ENCODE measurements at places on chromosomes 1 and 21. TPM values are rescaled to one million over a fixed set of nuclear protein-coding genes. Genes with fewer than 3 reads are reported as not detected.

The C8B gene
- polyA plus RNA-seq = 0.06 TPM

The MSH4 gene
- 0.24 TPM for polyA plus RNA-seq

The SLC35F3 gene
- polyA plus RNA-seq = 0.55 TPM

The ANGPTL1 gene
- 11.0 TPM for polyA plus RNA-seq

The CLDN17 gene
- polyA plus RNA-seq = not detected

The MEX3A gene
- polyA plus RNA-seq = 8.4 TPM

- DNase-seq = no peak
These were observed 95.0 kb downstream of the CACHD1 start for GRCh38 chr1:64564891-64565290.

DNA sequence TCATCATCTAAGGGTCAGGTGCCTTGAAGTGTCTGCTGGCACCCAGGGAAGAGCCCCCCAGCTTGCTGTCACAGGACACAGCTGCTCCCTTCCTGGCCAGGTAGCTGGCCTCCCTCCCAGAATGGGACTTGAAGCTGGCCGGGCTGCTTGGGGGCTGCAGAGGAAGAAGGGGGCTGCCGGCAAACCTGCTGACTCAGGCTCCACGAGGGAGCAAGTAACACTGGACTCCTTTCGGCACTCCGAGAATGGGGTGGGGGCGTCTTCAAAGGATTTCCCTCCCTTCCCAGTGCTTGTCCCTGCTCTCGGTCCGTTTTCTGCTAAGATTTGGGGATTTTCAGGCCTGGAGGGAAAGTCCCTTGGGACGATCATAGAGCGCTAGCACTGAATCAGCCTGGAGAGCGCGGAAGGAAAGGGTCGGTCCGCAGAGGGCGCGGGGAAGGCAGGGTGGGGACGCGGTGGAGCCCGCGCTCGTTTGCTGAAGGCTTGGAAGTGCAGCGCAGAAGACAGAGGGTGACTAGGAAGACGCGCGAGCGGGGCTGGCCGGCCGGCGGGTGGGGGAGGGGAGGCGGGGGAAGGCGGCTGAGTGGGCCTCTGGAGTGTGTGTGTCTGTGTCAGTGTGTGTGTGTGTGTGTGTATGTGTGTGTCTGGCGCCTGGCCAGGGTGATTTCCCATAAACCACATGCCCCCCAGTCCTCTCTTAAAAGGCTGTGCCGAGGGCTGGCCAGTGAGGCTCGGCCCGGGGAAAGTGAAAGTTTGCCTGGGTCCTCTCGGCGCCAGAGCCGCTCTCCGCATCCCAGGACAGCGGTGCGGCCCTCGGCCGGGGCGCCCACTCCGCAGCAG lies at the start of gene CSF1:
Gene CSF1 (plus strand): TSS at position 727 of the 840 bp plus-strand sequence. CDS start 175 bp downstream, outside the sequence.
- DNase-seq = peak; percentile 64

DNA sequence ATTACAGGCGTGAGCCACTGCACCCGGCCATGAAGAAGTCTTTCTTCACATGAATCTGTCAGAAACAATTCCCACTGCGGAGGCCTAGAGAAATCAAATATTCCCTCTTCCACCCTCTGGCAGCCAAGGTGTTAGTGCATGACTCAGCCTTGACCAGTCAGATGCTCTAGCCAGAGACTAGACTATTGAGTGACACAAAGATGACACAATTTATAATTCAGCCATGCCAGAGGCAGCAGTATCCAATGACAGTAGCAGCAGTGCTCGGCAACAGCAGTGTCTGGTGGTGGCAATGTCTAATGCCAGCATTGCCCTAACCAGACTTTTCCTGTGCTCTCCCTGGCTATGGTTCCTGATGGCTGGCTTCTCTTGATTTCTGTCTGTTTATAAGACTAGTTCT lies 8.7 kb downstream of the CTXND2 start:
- no peak for DNase-seq

DNA sequence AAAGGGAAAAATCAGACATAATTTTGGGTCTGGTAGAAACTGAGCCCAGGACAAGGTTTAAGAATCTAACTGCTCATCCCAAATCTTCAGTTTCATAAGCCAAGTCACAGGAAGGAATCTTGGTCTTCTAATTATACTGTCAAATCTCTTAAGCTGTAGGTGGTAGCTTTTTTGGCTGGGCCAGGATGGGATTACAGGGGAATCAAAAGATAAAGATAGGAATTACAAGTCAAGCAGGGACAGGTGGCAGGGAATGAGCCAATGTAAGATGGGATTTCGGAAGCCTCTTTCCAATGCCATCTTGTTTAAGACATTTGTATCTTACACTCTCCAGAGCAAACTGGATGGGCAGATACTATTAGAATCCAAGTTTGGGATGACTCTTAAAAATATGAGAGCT lies 383.5 kb downstream of the KCNH1 start:
- no peak for DNase-seq

- peak; percentile 82 for DNase-seq
These were observed 5.7 kb upstream of the ACOT11 start for GRCh38 chr1:54542120-54542961.

GRCh38 chr1:109978761-109979488 lies 5.6 kb upstream of the AHCYL1 start:
- no peak for DNase-seq

DNA sequence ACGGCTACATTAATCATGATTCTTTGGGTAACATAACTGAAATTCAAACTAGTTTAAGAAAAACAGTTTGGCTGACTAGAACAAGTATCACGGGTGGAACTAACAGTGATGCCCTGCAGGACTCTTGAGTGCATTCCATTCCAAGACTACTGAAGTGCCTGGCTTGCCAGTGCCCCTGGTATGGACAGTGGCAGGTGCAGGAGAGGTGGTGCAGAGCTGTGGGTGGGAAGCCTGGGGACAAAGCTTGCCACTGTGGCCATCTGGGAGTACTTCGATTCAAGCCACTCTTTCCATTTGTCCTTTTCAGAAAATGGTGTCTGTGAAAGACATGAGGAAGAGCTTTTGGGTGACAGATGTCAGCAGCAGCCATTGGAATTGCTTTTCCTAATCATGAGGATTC lies 166.5 kb downstream of the RRAGC start:
- no peak for DNase-seq

DNA sequence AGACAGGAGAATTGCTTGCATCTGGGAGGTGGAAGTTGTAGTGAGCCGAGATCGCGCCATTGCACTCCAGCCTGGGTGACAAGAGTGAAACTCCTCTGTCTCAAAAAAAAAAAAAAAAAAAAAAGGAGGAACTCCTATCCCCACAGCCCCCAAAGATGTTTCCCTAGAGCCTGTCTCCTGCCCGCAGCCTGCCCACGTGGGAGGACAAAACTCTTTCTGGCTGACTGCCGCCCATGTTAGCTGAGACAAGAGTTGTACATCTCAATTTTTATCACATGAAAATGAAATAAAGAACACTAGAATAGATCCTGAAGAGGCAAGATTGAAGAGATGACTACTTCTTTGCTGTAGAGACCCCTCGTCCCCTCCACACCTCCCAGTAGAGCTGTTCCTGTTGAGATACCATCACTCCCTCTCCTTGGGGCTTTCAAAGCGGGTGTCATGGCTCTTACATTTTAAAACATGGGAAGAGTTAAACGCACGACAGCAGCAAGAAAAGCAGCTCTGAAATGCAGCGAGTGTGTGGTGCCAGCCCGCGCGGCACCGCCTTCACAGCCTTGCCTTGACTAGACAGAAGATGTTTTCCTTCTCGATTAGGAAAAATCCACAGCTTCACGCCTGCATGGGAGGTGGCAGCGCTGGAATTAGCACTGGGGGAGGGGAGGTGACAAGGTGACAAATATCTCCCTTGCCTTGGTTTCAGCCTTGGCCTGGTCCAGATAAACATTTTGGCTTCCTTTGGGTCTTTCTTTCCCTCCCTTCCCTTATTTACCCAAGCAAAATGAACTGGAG lies 253.4 kb upstream of the CSF3R start:
- DNase-seq = no peak

GRCh38 chr1:57258557-57259325 lies 165.1 kb downstream of the DAB1 start:
- no peak for DNase-seq

Data from large intestine (tissue), 12 donors.